ENCODE measurements at places on chromosomes 4 and X.

GRCh38 chr4:148057984-148058859, 326.3 kb downstream of the ARHGAP10 start:
- no peak for DNase-seq

GRCh38 chrX:130048686-130049222, 61.5 kb downstream of the ELF4 start:
- no peak for DNase-seq

GRCh38 chr4:89119166-89119565, 7.8 kb downstream of the TIGD2 start:
- no peak for DNase-seq

- DNase-seq = no peak
Observed at GRCh38 chr4:6192245-6192644, 8.1 kb downstream of the JAKMIP1 start.

DNA sequence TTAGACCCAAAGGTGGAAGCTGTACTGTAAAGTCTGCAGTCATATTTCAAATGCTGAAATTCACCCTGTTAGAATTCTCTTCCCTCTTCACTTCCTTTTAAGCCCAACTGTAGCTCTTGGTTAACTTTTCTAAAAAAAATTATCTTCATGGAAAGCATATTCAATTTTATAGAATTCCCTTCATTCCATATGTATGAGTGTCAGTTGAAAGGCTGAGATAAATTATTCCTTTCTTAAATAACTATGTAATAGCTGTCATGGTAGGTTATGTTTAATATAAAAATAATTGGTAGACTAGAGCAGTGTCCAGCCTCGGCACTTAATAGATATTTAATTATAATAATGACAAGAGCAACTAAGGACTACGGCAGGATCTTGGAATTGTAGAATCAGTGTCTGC, 16.8 kb upstream of the ARSH start:
- no peak for DNase-seq

GRCh38 chrX:154607370-154607769, 11.7 kb downstream of the CTAG1B start:
- DNase-seq = no peak

DNA sequence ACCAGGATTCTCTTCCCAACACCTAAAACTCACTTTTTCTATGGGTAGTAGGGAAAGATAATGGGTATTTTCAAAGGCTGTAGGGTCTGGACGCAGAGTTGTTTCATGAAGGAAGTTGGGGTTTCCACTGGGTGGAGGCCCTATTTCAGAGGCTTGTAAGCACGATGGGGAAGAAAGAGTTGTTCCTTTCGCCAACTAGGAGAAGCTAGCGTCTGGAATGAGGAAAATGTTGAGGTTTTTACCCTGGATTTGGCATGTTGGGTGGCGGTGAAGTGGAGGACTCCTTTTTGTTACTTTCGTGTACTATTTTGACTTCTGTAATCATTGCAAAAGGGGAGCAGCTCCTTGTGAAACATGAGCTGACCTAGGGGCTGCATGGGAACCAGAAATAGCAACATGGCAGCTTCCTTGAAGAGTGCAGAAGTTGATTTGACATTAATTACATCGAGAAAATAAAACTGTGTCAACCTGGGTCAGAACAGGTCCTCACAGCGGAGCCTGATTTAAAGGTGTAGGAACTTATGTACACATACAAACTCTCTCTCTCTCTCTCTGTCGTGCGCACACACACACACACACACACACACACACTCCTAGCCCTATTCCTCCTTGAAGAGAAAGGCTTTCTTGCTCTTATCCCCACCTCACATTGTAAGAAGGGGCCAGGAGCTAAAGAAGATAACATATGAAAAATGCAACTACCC, 19.1 kb downstream of the VSIG4 start:
- DNase-seq = no peak

DNA sequence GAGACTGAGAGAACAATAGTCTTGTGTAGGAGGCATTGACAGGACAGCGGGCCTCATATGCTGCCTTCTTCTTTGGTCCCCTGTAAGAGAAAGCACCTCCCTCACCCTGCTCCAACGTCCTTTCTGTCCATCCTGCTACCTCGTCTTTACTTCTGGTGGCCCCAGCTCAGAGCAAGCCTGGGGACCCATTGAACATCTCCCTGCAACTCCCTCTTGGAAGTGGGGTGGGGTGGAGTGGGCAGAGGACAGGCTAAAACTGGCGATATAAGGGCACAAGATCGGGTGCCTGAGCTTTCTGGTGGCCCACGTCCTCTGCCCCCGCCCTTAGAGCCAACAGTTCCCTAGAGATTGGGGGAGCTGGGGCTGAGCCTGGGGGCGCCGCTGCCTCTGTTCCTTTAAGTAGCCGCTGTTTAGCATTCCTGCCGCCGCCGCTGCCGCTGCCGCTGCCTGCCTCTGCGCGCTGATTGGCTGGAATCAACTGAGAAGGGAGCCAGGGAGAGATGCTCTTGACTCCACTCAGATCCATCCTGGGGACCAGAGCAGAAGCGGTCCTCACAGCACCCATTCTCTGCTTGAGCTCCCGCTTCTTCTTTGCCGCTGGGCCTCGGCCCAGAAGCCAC, at the start of gene DLG3:
Gene DLG3 (plus strand): TSS at position 510 of the 620 bp plus-strand sequence. CDS start 367 bp downstream, outside the sequence.
- peak; percentile 36 for DNase-seq

DNA sequence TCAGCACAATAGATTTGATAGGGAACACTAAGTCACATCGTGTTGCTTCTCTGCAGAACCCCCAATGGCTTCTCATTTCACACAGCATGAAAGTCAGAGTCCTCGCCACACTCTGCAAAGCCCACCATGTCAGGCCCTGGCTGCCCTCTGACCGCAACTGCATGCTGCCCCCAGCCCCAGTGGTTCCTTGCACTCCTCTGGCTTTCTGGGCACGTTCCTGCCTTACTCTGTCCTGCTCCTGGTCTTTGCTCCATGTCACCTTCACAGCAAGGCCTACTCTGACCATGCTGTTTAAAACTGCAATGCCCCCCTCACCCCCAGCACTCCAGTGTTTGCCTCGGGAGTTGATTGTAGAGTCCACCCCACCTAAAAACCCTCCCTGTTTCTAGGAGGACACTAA, 78.1 kb downstream of the EVC start:
- DNase-seq = no peak

DNA sequence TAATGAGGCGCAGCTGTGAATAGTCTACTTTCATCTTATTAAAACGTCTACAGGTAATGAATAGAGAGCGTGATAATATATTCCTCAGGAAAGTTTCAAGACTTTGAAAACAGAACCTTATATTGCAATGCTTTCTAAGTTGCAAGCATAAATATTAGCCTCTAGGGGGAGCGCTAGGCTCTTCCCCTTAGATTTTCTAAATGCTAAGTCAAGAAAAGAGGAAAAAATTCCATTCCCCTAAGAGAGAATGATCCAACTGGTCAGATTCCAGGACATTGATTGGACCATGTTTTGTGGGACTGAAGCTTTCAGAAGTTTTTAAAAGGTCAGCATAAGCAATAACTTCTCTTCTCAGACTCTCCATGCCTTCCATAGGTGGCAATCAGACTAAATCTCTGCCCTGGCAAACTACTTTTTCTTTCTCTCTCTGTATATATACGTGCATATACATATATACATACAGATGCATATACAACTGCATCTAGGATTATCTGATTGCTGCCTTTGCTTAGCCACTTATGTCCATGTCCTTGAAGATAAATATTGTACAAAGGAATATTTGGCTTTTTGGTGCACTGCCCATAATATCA, 492.9 kb downstream of the INPP4B start:
- no peak for DNase-seq

Measured in stimulated activated naive CD8-positive, alpha-beta T cell treated with anti-CD3 and anti-CD28 coated beads, Interleukin-15, Interleukin-2, amounts not matched to agents 100 U/mL and 50 U/mL, for 24 hours (primary cell).